ENCODE measurements at places on chromosomes 16 and 17. TPM values are rescaled to one million over a fixed set of nuclear protein-coding genes. Genes with fewer than 3 reads are reported as not detected.

DNA sequence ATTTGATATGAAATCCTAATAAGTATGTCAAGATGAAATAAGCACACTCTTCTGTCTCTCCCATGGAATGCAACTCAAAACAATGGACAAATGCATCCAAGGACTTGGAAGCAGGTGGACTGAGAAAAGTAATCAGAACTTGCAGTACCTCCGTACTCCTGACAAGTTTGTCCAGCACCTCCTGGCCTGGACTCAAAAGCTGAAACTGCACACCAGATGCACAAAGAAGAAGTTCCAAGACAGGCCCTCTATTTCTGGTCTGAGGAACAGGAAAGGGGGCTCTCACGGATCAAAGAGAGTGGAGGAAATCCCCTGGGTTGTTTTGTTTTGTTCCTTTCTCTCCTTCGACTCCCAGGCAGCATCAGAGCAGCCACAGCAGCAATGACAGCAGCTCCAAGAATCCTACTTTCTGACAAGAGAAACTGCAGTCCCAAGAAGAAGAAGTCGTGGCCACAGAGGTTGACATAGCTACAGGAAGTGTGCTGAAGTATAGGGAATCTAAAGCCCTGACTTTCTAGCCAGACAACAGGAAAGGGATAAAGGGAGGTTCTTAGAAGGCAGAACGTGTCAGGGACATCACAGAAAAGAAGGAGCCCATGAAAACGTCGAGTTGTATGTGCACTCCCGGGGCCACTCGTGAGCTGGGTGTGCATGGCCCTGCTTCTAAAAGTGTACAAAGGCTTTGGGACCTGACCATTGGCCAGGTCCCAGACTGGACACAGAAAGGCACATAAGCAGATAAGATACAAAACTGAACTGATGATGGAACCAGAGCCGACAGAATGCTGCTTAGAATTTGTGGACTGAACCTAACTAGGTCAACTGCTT, 29.3 kb downstream of the AKAP10 start:
- no peak for DNase-seq

The MARCHF10 gene
- not detected for total RNA-seq

GRCh38 chr17:15913826-15914225, 31.1 kb upstream of the ADORA2B start:
- no peak for DNase-seq

DNA sequence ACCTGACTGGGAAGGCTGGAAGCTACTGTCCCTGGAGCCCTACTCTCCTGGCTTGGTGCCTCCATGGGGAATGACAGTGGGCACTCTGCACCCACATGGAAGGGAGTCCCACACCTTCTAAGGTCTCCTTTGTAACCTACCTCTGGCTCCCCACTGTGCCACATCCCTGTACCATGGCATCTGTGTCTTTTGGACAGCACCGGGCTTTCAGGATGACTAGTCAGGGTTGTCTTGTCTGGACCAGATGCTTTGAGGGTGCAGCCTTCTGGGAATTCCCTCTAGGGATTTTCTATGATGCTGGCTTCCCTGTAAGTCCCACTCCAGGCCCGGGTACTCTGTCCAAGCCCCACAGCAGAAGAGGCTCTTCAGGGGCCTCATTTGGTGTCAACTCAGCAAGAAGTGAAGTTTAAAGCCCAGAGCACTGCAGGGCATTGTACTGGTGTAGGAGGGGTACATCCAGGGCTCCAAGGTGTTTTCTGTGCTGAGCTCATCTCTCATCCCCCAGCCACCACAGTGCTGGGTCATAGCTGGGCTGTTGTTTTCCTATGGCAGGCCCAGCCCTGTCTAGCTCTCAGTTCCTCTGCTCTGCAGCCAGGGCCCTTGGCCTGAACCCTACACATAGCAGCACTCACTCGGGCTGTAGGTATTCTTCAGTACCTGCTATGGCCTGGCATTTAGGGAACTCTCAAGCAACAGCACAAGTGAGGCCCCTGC, 255.3 kb downstream of the CPPED1 start:
- no peak for DNase-seq

The PIK3R5 gene
- total RNA-seq: 2.5 TPM

DNA sequence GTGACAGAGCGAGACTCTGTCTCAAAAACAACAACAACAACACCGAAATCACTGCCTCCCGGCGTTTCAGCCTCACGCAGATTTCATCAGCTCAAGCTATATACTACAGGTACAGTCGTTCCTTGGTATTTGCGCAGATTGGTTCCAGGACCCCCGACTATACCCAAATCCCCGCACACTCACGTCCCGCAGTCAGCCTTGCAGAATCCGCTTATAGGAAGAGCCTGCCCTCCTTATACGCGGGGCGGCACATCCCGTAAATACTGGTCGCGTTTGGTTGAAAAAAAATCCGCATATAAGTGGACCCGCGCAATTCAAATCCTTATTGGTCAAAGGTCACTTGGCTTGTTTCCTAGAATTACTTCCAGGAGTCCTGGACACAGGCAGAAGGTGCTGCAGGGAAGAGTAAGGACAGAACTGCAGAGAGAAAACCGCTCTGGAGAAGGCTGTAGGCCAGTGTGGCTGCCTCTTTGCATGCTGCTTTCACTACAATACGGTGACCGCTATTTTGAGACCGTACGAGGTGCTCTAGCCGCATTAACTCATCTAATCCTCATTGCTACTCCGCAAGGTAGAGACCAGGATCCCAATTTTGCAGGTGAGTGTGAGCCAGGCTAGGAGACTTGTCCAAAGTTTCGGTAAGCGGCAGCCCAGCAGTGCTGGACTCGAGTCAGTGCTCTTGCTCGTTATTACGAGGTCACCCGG, 718 bp downstream of the NDUFAB1 start:
- DNase-seq: no peak

The RPL13 gene
- total RNA-seq: 1,029 TPM

All from left ventricle myocardium superior (tissue), 1 donor.